ENCODE measurements at places on chromosomes 3 and 15.

GRCh38 chr3:45034612-45035252 lies 8.6 kb downstream of the CLEC3B start:
- DNase-seq = no peak

GRCh38 chr15:93249623-93250022 lies 160.6 kb upstream of the RGMA start:
- DNase-seq = no peak

DNA sequence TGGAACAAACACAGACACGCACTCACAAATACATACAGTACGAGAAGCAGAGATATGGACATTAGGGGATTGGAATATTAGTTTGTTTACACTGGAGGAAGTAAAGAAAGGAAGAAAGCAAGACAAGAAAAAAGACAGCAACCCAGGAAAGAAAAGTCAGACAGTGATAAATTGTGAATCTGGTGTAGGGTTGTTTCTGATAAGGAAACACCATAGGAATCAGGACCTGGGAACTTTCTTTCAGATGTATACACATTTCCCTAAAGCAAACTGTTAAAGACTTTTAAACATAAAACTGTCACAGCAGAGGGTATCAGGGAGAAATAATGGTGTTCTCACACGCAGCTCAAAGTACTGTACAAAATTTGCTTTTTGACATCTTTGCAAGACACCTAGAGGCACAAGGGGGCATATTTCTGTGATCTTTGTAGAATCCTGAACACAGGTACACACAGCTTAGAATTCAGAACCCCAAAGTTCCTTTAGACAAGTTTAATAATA lies 153.7 kb downstream of the TUSC7 start:
- DNase-seq = no peak

DNA sequence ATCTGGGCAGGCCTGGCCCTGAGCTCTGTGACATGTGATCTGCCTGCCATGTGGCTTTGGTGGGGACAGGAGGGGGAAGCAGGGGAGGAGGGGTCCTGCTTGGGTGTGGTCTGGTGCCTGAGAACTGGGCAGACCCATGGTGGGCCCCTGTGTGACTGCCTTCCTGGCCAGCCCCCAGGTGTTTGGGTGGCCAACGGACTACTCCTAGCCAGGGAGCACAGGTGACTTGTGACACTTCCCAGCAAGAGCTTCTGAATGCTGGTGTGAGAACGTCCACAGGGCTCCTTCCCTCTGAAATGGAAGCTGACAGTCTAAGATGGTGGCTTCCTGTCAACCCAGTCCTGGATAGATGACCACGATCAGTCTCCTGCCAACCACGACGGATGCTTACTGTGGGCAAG lies 136.1 kb upstream of the MEF2A start:
- DNase-seq = no peak

DNA sequence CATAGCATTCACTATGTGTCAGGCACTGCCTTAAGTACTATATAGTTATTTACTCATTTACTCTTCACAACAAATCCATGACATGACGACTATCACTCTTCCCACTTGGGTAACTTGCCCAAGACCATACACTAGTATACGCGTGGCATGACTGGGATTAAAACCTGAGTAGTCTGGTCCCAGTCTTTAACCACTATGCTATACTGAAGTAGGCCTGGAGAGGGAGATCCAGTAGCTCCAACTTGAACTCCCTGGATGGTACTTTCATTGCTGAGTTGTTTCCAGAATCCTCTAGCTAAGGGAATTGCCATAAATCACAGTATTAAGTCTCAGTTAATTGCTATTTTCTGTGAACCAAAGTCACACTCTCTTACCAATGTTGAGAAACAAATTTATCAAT lies 116.2 kb upstream of the LSAMP start:
- no peak for DNase-seq

- no peak for DNase-seq
These were observed 27.0 kb upstream of the VILL start for GRCh38 chr3:37963635-37964034.

GRCh38 chr3:160398820-160399124 lies 253 bp downstream of the IFT80 start:
- DNase-seq = no peak

DNA sequence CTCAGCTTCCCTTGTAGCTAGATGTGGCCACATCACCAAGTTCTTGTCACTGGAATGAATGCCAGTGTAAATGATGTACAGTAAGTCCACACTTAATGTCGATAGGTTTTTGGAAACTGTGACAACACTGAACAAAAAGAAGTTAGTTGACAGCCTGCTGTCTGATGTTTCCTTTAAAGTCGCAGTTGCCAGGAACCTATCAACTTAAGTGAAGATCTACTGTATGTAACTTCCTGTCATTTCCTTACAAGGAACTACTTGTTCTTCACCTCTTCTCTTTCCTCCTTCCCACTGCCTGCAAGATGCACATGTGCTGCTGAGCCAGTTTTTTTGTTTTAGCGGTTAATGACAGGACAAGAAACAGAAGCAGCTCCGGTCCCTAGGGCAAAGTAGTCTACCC lies 44.6 kb downstream of the HDGFL3 start:
- DNase-seq = no peak

GRCh38 chr15:37574985-37575384 lies 359.5 kb upstream of the TMCO5A start:
- no peak for DNase-seq

DNA sequence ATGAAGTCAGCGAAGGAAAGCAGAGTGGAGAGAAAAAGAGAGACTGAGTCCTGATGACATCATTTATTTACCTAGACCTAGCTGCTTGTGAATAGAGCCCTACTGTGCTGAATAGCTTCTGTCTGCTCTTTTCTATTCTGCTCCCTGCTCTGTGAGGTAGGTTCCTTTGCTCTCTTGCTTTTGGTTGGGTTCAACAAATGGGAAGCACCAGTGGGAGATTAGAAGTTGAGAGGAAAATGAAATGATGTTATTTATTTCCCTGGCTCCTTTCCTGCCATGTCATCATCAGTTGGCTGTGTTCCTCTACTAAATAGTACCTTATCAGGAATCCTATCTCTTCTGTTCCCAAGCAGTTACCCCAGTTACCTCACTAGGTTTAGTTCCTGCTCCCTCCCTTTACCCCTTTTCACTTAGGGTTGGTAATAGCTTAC lies 23.5 kb downstream of the DTWD1 start:
- DNase-seq = no peak

DNA sequence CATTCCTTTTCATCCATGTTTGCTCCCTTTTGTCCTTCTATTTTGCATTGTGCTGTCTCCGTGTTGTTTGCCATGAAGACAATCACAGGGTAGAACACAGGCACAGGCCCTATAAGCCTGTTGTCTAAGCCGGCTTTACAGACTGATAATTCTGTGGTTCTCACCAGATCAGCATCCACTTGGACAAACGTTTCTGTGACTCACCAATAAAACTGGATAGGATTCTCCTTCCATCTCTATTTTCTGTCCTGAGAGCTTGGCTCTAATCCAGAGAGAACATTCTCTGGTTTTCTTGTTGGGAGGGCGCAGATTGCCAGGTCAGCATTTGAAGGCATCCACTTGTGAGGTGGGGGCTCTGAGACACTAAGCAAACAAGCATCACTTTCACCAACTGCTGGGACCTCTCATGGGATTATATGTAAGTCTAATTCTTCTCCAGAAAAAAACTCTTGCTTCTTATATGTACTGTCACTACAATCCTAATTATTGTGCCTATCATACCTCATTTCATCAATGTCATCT lies 101.6 kb downstream of the ERC2 start:
- no peak for DNase-seq

- no peak for DNase-seq
These were observed 51.9 kb upstream of the MUC13 start for GRCh38 chr3:124986192-124987143.

GRCh38 chr3:86869566-86869965 lies 121.4 kb downstream of the VGLL3 start:
- no peak for DNase-seq

- DNase-seq = no peak
These were observed 55.3 kb upstream of the SYN2 start for GRCh38 chr3:11948866-11949265.

DNA sequence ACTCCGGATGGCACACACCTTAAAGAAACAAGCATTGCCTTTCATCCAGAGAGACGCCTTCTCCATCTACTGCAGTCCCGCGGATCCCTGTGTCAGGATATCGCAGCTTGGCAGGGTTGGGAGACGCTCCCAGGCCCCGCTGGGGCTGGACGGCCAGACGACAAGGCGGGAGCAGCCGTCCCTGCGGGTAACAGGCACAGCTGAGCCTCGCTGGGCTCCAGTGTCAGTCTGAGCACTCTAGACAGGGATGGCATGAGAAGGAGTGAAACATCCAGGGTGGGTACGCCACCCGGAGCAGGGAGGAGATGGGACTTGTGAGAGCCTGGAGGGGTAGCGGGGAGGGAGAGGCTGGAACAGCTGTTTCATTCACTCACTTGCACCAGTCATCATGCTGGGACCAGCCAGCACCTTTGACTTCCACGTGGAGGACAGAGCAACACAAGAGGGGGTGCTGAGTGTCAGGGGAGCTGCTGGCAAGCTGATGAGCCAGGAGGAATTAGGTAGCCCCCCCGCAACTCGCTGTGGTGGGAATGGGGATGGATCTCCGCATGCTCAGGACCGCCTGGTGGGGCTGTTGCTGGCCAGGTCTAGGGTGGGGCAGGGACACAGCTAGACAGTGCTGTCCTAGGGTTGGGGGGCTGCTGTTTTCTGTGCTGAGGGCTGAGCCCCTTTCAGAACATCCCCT lies 31.6 kb upstream of the SNRPA1 start:
- DNase-seq = no peak

GRCh38 chr3:58349792-58350626 lies 17.3 kb downstream of the PXK start:
- no peak for DNase-seq

- DNase-seq = no peak
These were observed 553.8 kb downstream of the MAGI1 start for GRCh38 chr3:65484964-65485363.

GRCh38 chr3:187689984-187690383 lies 12.4 kb downstream of the RTP2 start:
- no peak for DNase-seq

GRCh38 chr3:104198131-104198530 lies 1168.6 kb upstream of the ALCAM start:
- DNase-seq = no peak

DNA sequence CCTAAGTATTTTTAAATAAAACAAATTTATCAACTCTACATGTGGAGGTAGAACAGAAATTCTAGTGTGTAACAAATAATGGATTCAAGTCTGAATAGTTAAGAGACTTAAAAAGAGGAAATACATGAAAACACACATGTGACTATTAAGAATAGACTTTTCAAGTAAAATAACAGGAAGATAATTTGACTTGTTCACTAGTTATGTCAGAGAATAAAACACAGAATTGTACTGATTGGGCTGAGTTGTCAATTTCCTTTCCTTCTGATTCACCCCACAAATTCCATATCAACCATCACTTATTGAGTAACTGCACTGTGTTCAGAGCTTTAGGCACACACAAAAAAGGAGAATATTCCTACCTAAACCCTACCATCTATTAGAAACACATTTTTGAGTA lies 557.2 kb downstream of the TUSC7 start:
- no peak for DNase-seq

DNA sequence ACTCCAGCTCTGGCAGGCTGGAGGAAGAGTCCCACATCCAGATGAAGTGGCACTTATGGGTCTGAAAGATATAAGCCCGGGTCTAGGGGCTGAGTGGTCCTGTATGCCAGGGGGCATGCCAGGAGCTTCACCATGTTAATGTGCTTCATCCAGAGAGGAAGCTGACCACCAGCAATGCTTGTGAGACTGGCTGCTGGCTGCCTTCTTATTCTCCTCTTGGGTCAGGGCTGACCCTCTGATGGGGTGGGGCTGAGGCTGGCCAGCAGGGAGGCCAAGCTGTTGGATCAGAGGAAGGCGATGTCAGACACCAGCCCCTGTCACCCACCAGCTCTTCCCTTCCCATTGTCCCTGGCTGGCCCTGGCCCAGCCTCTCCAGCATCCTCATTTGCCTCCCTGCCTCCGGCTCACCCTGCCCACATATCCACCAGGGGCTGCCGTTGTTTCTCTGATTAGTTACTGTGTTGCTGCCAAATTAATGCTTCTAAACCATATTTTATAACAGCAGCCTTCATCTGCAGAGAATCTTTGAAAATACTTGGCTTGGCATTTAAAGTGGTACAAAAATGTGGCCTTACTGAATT lies 20.4 kb upstream of the PSTPIP1 start:
- no peak for DNase-seq

DNA sequence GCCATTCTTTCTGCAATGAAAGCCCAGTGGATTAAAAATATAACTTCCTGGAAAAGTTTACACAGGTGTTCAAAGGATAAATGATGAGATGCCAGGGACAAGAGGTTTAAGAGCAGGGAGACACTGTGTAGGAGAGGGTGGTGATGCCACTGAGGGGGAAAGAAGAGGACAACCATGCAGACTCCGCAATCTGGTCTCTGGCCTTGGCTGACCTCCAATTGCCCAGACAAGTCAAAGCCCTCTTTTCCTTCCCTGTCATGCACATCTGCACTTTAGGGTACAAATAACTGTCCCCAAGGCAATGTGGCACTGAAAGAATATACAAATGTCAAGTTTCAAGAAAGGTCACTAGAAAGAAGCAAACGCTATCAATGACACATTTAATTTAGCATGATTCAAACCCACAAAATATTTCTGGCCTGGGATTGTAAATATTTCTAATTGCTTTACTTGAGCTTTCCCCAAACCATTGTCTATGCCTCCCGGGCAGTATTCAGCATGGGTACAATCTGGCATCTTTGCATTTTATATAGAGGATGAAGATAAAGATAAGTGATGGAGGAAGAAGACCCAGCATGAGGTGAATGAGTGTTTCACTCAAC lies 319.4 kb downstream of the PLCL2 start:
- DNase-seq = no peak

- no peak for DNase-seq
These were observed 31.1 kb upstream of the ANXA2 start for GRCh38 chr15:60428935-60429334.

DNA sequence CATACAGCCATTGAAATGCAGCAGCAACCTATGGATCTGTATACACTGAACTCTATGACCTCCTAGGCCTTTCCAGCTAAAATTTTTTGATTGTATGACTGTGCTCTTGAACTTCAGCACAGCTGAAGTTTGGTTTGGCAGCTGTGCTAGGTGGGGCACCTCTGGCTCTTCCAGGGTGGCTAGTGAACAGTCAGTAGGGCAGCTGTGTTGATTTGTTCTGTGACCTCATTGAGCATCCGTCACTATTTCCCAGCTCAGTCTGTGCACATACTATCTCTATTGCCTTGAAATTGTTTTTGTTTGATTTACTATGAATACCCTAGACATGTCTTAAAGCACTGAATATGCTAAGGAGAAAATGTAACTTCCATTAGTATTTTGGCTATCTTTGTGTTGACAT lies 363.2 kb upstream of the NAALADL2 start:
- DNase-seq = no peak
